Smooth muscle cell of the umbilical artery (primary cell): ENCODE measurements at places on chromosomes 16 and 17. TPM values are rescaled to one million over a fixed set of nuclear protein-coding genes. Genes with fewer than 3 reads are reported as not detected.

ABCC3 gene
- 5.6 and 9.1 TPM in 2 replicates for total RNA-seq

MAP2K6 gene
- total RNA-seq: 0.37 and 1.8 TPM in 2 replicates

ZDHHC1 gene
- total RNA-seq: 5.6 and 6.4 TPM in 2 replicates

ALOX15 gene
- not detected in 2 replicates for total RNA-seq

TENT4B gene
- total RNA-seq: 9.2 and 13.0 TPM in 2 replicates

WDR45B gene
- 69.2 and 88.5 TPM in 2 replicates for total RNA-seq

CALB2 gene
- 1.7 and 1.8 TPM in 2 replicates for total RNA-seq

SLFN14 gene
- total RNA-seq: not detected in 2 replicates

LITAFD gene
- not detected in 2 replicates for total RNA-seq

RAB37 gene
- 0.23 and 0.30 TPM in 2 replicates for total RNA-seq

CX3CL1 gene
- under 0.01 and 0.18 TPM in 2 replicates for total RNA-seq
